ENCODE measurements at places on chromosomes 6 and 20.

GRCh38 chr6:47485491-47486135, 8.0 kb downstream of the CD2AP start:
- DNase-seq: no peak

DNA sequence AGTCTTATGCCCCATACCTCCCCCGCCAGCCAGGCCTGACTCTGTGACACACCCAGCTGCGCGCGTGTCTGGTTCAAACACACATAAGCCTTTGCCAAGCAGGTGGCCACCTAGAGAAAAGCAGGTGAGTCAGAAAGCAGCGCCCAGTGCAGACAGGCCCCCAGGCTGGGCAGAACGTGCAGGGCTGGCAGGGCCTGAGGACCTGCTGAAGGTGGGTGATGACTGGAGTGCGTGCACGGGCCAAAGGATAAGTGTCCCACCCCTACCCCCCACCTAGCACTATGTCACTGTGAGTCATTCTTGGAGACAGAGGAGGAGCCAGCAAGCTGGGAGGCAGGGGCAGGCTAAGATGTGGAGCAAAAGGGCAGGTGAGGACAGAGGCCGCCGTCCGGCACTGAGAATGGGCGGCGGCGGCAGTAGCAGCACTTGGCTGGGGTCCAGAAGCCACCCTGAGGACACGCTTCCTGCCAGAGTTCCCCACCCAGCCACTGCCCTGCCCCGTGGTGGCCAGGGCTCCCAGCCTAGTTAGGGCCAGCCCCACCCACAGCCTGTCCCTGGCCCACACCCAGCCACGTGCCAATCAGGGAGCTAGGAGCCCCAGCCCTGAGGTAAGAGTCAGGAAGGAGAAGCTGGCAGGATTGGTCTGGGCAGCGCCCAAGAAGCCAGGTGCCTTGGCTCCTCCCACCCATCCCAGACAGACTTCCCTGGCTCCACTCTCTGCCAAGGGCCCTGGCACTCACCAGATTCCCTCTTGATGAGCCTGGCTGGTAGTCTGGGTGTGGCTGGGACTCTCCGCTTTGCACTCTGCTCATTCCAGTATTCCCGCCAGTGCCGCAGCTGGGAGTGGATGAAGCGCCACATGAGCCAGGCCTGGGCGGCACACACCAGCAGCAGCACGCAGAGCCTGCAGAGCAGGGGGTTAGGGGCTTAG, 72.7 kb downstream of the TRAM2 start:
- no peak for DNase-seq

GRCh38 chr6:30544666-30545272, 11.5 kb downstream of the GNL1 start:
- no peak for DNase-seq

DNA sequence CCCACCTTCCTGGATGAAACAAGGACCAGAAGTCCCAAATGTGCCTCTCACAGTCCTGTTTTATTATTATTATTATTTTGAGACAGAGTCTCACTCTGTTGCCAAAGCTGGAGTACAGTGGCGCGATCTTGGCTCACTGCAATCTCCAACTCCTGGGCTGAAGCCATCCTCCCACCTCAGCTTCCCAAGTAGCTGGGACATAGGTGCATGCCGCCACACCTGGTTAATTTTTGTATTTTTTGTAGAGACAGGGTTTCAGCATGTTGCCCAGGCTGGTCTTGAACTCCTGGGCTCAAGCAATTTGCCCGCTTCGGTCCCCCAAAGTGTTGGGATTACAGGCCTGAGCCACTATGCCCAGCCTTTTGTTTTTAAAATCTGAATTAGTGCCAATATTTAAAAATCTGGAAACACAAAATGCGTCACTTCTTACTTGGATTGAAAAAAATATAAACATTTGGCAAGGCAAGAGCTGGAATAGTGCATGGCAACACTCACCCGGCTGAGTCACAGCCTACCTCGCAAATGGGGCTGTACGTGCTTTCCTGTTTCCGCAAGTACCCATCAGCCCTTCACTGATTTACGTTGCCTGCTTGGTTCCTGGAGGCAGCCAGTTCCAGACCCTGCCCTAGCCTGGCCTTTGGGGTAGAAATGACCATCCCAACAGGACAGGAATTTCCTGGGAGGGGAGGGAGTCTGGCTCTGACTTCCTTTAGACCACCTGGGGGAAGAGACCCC, 6.3 kb downstream of the SDCBP2 start:
- DNase-seq: no peak

- peak; percentile 96 for DNase-seq
These were observed 7.1 kb downstream of the RBM38 start for GRCh38 chr20:57398231-57398821.

DNA sequence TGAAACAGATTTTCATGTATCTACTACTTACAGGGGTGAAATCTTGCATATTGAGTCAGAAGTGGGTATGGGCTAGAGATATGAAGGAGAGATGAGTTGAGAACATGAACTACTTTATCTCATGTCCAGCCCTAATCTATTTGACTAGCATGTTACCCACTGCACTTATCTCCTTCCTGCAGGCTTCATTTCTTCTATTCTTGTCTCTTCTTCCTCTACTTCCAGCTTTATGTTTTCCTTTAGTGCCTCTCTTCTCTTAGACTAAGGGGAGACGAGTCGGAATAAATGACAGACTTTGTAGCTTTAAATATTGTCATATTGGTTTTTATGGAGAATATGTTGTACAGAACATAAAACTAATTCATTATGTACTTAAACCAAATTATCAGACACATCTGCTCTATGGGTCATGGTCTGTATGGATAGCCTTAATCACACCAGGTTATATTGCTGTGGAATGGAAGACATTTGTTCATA, 5.3 kb downstream of the RAB32 start:
- no peak for DNase-seq

DNA sequence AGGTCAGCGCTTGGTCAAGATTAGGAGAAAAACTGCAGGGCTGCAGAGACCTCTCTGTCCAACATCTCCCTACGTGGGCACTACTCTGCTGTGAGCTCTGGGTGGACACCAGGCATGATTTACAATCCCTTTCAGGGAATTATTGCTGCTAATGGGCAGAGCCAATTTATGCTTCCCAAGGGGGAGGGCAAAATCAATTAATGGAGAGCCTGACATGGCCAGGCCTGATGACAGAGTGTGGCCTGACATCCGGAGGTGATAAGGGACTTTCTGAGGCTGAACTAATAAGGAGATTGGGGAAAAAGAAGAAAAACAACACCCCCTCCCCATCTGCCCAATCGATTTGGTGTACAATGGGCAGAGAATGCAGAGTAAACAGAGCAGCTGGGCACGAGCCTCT, 5.0 kb upstream of the KCNK16 start:
- DNase-seq: no peak

- no peak for DNase-seq
These were observed 106.4 kb downstream of the ASCC3 start for GRCh38 chr6:100774681-100775080.

DNA sequence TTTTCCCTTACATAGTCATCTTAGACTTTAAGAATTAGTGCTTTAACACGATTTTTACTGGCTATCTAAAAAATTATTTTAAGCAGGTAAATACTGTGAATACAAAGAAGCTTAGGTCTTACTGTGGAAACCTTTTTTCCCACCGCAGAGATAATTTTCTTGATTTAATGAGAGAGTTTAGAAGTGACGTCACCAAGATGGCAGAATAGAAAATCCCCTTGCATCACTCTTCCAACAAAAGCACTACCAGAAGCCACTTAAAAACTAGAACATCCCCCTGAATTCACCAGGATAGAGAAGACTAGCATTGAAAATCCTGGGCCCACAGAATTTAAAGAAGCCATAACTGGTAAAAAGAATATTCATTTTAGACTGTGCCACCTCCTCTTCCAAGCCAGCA, 375.4 kb upstream of the PTCHD4 start:
- DNase-seq: no peak

DNA sequence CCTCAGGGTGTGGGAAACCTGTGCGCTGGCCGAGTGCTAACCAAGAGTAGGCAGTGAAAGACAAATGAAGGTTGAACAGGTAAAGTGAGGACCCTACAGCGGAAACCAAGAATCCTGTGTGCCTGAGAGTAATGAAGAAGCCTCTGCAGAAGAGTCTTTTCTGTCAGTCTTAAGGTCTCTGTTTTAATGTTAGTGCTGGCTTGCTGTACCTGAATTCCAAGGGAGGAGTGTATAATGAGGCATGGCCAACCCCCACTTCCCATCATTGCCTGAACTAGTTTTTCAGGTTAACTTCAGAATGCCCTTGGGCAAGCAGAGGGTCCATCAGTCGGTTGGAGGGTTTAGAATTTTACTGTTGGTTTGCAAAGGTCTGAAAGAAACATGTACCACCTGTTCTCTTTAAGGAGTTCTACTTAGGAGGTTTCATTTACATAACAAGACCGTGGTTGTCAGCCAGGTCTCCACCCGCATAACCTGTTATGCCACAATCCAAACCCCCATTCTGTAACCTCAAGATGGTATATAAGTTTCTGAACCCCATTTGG, 589 bp upstream of the PDCD2 start:
- DNase-seq: no peak

- DNase-seq: no peak
These were observed 119.4 kb upstream of the CEP85L start for GRCh38 chr6:118770835-118771234.

DNA sequence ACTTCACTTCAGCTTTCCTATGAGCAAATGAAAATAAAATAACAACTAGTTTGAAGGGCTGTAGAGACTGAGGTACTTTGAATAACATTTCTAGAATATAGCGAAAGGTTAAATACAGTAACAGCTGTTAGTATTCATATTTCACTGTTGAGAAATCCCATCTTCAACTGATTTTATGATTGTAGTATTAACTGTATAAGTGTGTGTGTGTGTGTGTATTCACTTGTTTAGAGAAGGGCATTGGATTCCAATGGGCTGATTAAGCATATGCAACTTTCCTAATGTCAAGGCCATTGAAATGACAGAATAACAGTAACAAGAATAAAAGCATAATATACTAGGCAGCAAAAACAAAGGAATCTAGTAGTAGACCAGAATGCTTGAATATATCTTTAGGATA, 957.5 kb upstream of the EPHA7 start:
- DNase-seq: no peak

- DNase-seq: no peak
These were observed 33.3 kb downstream of the ATXN1 start for GRCh38 chr6:16727996-16728395.

- DNase-seq: no peak
These were observed 1.6 kb downstream of the SCAND1 start for GRCh38 chr20:35952480-35953386.

DNA sequence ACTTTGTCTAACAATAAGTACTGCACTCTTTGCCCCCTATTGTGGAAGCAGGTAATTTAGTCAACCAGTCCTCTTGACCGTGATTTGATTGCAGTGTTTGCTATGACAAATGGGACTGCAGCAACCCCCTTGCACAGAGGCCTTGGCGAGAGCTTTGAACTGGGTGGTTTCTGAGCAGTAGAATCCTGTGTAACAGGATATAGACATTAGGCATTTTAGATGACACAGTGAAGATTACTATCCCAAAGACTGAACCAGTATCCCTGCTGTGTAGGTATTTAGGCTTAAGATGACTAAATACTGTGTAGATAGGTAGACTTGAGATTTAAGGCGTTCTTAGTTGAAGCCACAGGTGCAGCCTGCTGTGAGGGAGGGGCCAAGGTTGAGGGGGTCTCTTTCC, 9.9 kb downstream of the DNMT3B start:
- no peak for DNase-seq

- no peak for DNase-seq
These were observed 131.2 kb upstream of the CDH4 start for GRCh38 chr20:61120595-61121515.

DNA sequence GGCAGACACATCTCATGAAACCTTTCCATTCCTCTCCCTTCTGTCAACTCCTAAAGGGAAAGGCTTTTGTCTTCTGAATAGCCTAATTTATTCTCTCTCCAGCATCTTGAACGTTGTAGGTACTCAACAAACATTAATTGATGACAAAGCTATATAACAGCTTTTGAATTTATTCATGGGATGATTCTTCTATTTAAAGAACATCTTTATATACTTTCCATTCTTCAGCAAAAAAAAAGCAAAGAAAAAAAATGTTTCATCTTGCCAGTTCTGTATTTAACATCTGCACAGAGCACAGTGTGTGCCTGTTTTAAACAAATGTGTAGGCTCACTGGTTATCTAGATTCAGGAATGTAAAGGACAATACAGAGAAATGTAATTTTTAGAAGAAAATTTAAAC, 648.7 kb downstream of the KIF16B start:
- DNase-seq: no peak

- no peak for DNase-seq
These were observed 544.9 kb upstream of the CITED2 start for GRCh38 chr6:139919107-139920026.

DNA sequence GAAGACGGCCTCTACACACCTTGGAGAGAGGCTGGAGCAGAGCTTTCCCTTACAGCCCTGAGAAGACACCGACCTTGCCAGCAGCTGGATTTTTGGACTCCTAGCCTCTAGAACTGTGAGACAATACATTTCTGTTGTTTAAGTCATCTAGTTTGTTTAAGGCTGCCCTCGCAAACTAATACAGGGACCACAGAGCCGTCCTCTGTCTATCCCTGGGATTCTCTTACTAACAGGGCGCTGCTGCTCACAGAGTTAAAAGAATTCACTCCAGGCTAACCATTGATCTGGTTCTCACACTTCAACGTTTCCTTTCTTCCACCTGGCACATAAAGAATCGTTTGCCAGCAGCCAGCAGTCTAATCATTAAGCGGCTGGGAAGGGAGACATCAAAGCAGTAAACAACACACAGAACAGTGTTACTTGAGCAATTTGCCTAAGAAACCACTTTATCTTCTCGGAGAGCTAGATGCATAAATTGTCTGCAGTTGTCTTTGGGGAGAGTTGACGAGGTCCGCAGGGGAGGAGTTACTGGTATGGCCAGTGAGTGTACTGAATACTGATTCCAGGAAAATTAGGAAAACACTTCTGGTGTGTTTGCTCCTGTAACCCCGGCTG, 103.5 kb upstream of the AKAP12 start:
- DNase-seq: no peak

- no peak for DNase-seq
These were observed 374.8 kb upstream of the EPHA7 start for GRCh38 chr6:93794166-93794565.

DNA sequence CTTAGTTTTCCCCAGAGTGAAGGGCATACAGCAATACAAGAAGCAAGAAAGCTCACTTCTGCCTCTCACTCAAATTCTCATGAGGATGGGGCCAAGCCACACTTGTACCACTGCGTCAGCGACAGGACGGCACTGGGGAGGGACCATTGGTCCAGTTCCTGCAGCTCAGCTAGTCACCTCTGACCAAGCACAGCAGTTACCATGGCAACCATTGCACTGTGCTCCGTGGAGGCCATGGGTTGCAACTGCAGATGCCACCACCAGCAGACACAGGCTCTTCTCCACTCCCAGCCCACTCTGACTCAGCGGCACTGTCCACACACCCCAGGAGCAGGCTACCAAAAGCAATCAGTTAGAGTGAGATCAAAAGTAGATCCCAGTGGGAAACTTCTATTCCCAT, 441.1 kb upstream of the ARID1B start:
- no peak for DNase-seq

DNA sequence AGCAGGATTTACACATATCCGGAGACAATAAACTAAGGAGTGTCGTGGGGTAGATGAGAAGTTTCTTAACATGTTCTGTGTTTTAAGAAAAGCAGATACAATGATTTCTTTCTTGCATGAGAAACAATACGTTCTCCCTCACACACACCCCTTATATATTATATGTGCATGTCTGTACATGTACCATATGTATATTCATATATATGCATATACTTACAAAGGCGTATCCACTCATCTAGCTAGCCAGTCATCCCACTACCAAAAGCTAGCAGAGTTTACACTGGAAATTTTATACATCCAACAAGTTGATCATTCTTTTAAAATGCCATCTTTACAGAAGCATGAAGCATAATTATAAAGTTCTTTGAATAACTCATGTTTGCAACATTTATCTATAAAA, 14.9 kb downstream of the ARG1 start:
- DNase-seq: no peak

GRCh38 chr20:61520893-61521460, 268.9 kb downstream of the CDH4 start:
- no peak for DNase-seq

Data from GM06990 (cell line).